ENCODE measurements at places on chromosomes 2 and 18. TPM values are rescaled to one million over a fixed set of nuclear protein-coding genes. Genes with fewer than 3 reads are reported as not detected.

TMEM178A gene
- polyA plus RNA-seq, result 13.4 TPM

GRCh38 chr2:79041032-79041448 is 15.5 kb downstream of the REG3G start:
- no peak for DNase-seq

GRCh38 chr18:22168360-22168921 is 948 bp upstream of the GATA6 start:
- DNase-seq, result peak; percentile 86

DNA sequence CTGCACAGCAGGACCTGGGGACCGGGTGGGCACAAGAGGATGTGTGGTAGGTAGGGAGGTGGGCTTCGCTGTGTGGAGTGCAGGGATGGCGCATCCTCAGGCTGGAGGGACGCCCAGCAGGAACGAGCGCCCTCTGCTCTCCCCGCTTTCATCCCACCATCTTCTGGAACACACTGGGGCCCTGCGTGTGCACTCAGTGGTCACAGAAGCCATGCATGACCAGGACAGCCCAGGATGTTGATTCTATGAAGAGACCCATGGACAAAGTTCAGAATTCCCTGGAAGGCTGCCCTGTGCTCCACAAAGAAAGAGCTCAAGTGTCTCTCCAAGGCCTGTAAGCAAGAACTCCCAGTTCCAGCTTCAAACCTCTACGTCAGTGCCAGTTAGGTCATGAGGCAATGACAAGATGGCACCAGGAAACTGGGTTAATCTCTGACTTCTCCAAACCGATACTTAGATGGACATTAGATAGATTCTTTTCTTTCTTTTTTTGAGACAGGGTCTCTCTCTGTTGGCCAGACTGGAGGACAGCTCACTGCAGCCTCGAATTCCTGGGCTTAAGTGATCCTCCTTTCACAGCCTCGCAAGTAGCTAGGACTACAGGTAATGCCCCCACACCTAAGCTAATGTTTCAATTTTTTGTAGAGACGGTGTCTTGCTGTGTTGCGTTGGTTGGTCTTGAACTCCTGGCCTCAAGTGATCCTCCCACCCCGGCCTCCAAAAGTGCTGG is 3.4 kb downstream of the SLC66A2 start:
- no peak for DNase-seq

DNA sequence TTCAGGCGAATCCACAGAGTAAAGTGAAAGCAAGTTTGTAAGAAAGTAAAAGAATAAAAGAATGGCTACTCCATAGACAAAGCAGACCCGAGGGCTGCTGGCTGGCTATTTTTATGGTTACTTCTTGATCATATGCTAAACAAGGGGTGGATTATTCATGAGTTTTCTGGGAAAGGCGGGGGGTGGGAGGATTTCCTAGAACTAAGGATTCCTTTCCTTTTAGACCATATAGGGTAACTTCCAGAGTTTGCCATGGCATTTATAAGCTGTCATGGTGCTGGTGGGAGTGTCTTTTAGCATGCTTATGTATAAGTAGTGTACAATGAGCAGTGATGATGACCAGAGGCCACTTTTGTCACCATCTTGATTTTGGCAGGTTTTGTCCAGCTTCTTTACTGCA is 59.8 kb downstream of the SLC4A3 start:
- no peak for DNase-seq

DNA sequence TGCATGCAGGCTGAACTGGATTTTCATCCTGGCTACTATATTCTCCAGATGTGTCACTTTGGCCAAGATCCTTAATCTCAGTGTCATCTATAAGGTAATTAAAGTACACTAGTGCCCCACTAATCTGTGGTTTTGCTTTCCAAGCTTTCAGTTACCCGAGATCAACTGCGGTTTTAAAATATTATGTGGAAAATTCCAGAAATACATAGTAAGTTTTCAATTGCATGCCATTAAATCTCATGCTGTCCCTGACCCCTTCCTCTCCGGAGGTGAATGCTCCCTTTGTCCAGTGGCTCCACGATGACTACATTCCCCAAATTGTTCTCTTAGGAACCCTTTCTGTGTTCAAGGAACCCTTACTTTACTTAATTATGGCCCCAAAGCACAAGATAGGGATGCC is 5.3 kb upstream of the TYMS start:
- no peak for DNase-seq

GRCh38 chr2:60357996-60358395 is 195.5 kb downstream of the BCL11A start:
- DNase-seq, result no peak

SLC30A3 gene
- polyA plus RNA-seq, result 139 TPM

GRCh38 chr2:218983934-218984238 is 1.1 kb downstream of the FEV start:
- no peak for DNase-seq

- DNase-seq, result no peak
These were observed 11.5 kb downstream of the SF3B1 start for GRCh38 chr2:197423307-197423706.

- DNase-seq, result no peak
These were observed 50.4 kb downstream of the MBD2 start for GRCh38 chr18:54173980-54174630.

GRCh38 chr2:48548840-48549239 is 18.9 kb downstream of the STON1 start:
- peak; percentile 57 for DNase-seq

INO80B gene
- 23.8 TPM for polyA plus RNA-seq

DNA sequence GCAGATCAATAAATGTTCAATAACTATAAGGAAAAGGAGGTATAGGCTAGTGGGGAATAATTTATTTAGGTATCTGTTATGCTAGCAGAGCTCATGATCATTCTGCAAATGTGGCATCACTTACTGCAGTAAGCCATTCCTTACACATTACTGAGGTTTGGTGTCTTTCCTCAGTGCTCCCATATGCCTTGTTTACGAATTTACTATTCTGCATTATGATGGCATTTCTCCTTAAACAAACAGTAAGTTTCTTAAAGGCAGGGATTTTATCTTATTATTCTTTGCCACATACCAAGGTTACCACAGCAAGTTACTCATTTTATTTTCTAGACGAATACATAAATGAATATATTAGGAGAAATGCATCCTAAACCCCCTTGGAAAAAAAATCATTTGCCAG is 88.4 kb downstream of the DSEL start:
- no peak for DNase-seq

DNA sequence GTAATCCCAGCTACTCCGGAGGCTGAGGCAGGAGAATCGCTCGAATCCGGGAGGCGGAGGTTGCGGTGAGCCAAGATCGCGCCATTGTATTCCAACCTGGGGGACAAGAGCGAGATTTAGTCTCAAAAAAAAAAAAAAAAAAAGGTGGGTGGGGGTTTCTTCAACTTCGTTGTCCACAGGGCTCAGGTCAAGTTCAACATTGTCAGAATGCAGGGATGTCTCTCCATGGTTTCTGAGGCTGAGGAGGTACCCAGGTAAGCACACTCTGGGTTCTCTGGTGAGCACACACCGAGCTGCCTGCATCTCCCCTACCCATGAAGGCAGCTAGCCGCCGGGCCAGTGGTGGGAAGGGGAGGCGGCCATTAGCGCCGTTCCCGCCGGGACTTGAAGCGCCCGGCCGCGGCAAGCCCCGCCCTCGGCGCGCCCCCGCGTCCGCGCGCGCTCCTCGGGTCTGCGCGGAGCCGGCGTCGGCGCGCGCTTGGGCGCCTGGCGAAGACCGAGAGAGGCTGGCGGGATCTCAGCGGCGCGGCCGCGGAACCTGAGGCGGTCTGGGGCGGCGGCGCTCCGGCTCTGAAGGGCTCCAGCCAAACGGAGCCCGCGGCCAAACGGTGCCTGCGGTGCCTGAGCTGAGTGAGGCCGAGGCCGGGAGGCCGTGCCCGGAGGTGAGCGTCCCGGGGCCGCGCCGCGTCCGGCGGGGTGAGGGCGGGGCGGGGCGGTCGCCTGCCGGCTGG is at the start of gene UBXN2A:
UBXN2A (plus strand) TSS at position 477 of the 731 bp plus-strand sequence. CDS start 17,852 bp downstream, outside the sequence.
- peak; percentile 88 for DNase-seq

MAP3K19 gene
- not detected for polyA plus RNA-seq

DDX18 gene
- polyA plus RNA-seq, result 33.6 TPM

GRCh38 chr2:221095356-221095755 is 476.7 kb downstream of the EPHA4 start:
- DNase-seq, result no peak

- DNase-seq, result peak; percentile 16
These were observed 5.8 kb upstream of the PAX8 start for GRCh38 chr2:113284476-113284875.

DNA sequence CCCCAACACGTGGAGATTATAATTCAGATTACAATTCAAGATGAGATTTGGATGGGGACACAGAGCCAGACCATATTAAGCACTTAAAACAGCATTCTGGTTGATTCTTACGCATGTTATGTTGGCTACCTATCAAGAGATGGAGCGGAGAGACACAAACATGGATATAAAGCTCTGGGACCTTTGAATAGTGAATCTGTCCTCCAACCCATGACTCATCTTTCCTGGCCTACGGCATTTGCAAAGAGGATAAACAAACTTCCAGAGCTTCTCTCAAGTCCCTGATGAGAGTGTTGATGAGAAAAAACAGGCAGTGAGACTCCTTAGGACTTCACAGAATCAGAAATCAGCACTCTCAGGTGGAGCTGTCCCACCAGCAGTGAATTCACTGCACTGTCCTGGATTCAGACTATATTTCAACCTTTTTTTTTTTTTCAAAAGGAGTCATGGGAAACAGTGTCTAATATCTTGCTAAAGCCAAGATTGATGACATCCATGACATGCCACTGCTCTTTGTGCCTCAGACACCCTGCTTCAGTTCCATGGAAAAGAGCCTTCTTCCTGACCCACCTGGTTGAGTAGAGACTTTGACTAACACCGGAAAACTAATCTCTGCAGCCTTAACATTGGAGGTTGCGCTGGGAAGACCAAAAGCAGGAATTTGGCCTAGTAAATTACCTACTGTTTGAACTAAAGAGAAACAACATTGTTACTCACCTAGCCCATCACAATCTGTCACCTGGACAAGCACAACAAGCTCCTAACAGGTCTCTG is 62.1 kb upstream of the NPAS2 start:
- DNase-seq, result no peak

GRCh38 chr2:151830961-151831360 is 2.7 kb upstream of the ARL5A start:
- no peak for DNase-seq

DNA sequence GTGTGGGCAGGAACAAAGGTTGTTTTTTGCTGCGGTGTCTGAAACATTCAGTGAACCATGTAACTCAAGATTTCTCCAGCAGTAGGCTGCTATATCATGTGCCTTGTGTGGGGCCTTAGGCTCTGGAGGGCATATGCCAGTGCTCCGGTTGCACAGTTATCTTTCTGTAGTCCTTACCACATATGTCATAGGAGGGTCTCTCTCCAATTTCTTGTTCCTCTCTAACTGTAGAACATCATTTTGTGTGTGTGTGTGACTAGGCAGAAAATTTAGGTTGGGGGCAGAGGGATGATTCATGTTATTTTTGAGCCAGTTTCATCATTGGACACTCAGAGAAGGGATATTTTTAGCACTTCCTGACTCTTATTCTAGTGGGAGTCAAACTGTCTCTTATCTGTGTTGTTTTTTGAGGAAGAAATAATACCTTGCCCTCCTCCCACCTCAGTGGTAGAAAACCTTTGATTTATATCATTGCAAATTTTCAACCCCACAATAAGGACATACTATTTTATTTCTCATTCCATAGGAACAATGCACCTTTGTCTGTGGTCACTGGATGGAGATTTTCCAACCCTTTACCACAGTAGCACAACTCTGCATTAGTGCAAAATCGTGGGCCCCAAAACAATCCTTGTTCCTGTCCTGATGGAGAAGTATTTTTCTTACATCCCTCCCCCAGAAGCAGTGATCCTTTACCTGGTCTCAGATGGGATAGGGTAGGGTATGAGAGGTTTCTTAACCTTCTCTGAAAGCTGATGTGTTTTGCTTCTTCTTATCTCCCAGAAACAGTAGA is 113.9 kb downstream of the CCDC74A start:
- peak; percentile 5 for DNase-seq

MAPRE3 gene
- polyA plus RNA-seq, result 212 TPM

LCT gene
- polyA plus RNA-seq, result 0.10 TPM

Measured in cardiac muscle cell (in vitro differentiated cells and primary cell).